ENCODE measurements at places on chromosomes 12 and 14.

- DNase-seq: no peak
These were observed 69.3 kb downstream of the AACS start for GRCh38 chr12:125134576-125134975.

- DNase-seq: no peak
These were observed 5.4 kb downstream of the BMP4 start for GRCh38 chr14:53951243-53951626.

DNA sequence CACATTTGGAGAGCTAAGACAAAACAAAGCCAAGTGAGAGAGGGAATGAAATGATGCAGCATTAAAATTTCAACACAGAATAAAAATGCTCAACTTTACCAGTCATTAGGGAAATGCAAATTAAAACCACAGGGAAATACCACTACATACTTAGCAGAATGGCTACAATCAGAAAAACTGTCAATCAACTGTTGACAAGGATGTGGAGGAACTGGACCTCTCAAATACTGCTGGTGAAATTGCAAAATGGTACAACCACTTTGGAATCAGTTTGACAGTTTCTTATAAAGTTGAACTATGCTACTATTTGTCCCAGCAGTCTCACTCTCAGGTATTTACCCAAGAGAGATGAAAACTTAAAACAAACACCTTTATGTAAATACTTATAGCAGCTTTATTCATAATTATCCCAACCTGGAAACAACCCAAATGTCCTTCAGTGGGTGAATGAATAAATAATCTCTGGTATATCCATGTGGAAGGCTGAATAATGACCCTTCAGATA, 43.8 kb upstream of the KTN1 start:
- no peak for DNase-seq

DNA sequence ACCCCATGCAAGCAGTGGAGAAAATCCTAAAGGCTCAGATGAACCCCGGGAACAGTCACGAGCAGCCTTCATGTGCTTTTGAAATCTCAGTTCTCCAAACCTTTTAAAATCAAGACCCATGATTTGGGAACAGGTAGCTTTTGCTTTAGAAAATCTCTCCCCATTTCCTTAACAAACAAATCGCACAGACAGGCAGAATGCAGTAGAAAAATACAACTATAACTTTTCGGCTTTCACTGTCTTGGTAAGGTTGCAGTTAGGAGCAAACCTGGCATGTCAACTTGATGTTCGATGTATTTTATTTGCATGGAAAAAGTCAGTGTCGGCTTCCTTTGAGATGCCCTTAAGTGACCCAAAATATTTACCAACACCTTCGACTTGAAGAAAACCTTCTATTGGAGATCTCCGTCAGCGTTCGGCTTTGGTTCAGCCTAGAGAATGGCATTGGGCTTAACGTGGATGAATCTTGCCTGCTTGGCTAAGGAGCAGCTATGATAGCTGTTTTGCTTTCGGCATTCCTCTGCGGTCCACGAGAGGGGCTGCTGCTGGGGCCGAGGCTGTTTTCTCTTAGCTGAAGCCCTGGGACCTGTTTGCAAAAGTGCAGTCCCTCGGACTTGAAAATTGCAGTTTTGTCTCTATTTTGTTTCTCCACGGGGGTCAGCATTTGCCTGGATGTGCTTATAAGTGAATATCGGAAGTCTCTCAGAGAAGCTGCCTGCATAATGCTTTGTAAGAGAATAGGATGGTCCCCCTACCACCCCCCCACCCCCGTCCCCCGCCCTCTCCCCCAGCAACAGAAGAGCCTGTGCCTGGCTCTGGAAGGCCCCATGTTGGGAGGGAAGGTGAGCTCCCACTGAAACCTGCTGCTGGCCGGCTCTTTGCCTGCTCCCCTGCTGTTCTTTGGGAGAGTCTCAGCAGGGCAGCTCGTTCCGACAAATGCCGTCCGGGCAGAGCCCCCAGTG, 122.8 kb downstream of the AACS start:
- DNase-seq: no peak

GRCh38 chr14:94040796-94041195, 14.7 kb downstream of the OTUB2 start:
- no peak for DNase-seq

GRCh38 chr12:7324176-7324575, 20.3 kb downstream of the ACSM4 start:
- no peak for DNase-seq

- DNase-seq: no peak
These were observed 39.0 kb downstream of the CHST11 start for GRCh38 chr12:104495786-104496185.

DNA sequence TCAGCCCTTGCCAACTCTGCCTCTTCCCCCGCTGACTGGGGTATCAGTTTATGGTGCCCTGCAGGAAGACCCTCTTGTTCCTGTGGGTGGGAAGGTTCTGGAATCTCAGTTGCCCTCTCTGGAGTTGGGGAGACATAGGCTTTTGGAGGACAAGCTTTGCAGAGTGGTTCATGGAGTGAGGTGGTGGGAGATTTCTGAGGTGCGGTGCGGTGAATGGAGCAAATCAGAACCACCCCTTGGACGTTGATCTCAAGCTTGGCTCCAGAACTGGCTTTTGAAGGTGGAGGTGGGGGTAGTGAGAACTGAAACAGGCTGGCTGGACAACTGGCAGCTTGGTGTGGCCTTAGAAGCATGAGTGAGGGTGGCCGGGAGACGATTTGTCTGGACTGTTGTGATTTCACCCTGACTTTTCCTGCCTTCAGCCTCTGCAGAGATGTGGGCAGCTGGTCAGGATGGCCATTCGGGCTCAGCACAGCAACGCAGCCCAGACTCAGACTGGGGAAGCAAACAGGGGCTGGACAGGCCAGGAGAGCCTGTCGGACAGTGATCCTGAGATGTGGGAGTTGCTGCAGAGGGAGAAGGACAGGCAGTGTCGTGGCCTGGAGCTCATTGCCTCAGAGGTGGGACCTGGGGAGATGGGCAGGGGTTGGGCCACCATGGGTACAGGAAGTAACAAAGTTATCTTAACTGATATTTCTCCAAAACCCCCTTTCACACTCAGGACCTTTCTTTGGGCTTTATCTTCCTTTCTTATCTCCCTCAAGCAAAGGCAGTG, 1.1 kb downstream of the SHMT2 start:
- no peak for DNase-seq

- DNase-seq: no peak
These were observed 18.0 kb upstream of the CTDSP2 start for GRCh38 chr12:57864442-57865083.

GRCh38 chr12:19833775-19834501, 394.6 kb downstream of the AEBP2 start:
- no peak for DNase-seq

GRCh38 chr12:45148006-45148405, 67.9 kb upstream of the ANO6 start:
- DNase-seq: no peak

DNA sequence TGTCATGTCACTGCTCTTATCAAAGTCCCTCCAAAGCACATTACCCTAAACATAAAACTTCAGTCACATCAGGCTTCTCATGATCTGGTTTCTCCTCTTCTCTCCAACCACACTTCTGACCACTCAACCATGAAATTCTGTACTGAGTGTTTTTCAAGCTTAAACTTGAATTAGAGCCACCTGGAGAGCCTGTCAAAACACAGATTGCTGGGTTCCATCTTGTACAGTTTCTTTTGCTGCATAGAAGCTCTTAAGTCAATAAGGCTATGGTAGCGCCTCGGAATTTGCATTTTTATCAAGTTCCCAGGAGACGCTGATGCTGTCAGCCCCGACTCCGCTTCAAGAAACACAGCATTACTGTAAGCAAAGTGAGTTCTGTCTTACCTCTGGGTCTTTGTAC, 16.4 kb upstream of the SRRM4 start:
- no peak for DNase-seq

- DNase-seq: no peak
These were observed 848.7 kb downstream of the NRXN3 start for GRCh38 chr14:79018836-79019235.

DNA sequence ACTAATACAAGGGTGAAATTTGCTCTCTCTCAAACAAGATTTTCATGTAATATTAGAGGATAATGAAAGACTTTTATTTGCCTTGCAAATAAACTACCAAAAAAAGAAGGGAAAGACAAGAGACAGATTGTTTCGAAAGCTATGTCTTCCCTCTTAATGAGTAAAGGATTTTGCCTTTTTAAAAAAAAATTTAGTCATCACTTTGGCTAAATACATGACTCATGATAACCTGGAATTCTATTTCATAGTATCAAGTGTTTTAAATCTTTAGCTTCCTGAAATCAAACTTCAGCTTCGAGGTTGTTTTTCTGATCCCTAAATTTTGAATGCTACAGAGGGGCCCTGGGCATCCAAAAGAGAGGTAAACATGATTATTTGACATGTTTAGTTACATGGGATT, 144.4 kb downstream of the CCDC59 start:
- DNase-seq: no peak

DNA sequence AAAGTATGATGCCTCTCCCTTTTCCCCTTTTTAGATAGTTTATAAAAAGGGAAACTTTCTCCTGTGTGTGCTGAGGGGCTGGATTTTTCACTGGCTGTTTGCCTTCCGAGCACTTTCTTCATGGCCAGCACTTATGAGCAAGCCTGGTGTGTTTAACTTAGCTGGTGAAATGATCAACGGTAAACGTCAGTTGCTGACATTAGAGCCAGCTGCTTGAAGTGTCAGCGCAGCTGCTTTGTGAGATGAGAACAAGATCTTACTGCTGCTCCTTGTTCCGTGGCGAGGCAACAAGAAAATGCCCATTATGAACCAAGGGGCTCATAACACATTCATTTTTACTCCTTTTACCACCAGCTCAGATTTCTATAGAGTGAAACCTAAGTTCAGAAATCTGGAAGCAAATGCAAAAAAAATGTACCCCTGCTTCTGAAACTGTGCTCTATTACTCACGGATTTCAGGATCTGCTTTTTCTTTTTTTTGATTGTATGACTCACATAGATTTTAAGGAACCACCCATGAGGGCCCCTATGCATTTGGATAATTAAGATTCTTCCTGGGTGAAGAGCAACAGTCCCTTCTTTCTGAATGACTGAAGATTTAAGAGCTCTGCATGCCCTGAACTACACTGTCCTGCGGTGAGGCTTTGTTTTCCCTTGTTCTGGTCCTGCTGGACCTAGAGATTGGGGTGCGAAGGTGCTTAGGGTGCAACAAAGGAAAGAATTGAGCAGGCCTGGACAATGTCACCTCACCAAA, 74.3 kb upstream of the CPM start:
- DNase-seq: no peak

- no peak for DNase-seq
These were observed 8.6 kb upstream of the NID2 start for GRCh38 chr14:52077256-52077979.

GRCh38 chr14:90341784-90342183, 10.0 kb upstream of the NRDE2 start:
- no peak for DNase-seq

DNA sequence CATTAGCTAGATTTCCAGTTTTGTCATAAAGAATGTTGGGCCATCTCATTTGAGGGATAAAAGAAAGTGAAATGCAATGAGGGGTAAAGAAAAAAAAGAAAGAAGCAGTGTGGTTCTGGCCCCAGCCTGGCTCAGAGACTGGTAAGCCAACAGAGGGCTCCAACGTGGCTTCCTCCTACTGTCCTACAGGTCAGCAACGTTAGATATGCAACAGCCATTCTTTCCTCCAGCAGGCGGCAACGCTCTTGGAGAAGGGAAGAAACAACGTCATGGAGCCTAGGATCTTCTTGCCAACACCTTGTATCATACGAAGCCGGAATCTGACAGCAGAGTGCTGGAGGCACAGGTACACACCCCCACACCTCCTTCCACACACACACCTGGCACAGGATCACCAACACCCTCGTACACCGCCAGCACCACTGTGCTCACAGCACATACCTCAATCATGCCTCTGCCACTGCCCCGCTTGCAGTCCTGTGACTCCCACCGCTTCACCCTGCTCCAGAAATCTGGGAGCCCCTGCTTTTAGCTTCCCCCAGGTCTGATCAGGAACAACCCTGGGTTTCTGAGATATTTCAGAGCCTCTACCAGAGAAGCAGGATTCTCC, 102.8 kb downstream of the RPAP3 start:
- DNase-seq: no peak

DNA sequence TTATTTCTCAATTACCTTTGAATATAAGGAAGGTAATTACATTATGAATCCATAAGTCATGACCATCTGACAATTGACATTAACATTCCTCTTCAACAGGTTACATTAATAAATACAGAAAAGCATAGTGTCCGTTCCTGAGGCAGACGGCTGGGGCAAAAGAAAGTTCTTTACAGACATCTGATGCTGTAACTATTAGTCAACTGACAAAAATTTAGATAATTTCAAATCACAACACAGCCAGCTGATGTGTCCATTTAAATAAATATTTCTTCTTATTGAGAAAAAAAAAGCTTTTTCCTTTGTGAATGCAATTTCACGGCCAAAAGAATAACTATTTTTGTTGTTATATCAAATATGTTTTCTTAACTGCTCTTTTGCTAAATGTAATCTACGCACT, 9.2 kb upstream of the PYROXD1 start:
- DNase-seq: no peak

DNA sequence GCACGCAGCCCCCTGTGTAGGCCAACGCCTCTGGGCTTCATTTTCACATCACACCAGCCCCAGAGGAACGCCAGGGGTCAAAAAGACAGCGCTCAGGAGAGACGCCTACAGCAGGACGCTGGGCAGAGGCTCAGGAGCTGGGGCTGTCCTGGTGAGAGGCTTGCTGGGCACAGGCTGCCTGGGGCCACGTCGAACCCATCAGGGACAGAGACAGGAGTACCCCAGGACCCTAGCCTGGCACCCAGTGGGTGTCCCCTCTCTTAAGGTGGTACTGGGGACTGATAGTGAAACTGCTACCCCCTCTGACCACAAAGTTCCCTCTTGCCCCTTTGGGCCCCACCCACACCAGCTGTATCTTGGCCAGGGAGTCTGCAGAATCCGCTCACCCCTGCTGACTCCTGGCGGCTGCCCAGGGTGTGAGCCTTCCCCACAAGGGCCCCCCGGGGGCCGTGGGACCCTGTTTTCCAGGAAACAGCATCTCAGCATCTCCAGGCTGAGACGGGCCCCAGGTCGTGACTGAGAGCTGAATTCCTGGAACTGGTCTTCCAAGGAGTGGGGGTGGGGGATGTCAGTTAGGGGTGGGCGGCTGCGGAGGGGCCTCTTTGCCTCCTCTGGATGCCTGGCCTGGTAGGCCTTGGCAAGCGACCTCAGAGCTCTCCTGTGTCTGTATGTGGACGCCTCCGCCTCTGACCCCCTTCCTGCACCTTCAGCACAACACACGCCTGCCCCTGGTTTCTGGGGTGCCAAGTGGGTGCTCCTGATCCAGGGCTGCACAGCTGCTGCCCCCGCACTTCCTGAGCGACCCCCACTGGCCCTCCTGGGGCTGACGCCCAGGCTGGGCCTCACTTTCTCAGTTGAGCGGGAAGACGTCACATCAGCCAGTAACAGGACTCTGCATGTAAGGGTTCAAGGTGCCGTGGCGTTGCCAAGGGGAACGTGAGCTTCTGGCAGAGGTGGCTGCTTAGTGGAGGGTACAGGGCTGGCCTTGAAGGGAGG, 321.9 kb upstream of the RTL1 start:
- DNase-seq: no peak

GRCh38 chr12:58871556-58871955, 48.7 kb downstream of the LRIG3 start:
- no peak for DNase-seq

GRCh38 chr14:69006346-69006745, 27.2 kb upstream of the ACTN1 start:
- DNase-seq: no peak
